CD4-positive, alpha-beta T cell (primary cell): ENCODE measurements at places on chromosomes 5 and 9. TPM values are rescaled to one million over a fixed set of nuclear protein-coding genes. Genes with fewer than 3 reads are reported as not detected.

Gene PCDH12
- total RNA-seq: not detected

Gene HRCT1
- total RNA-seq: not detected

Gene BSPRY
- total RNA-seq: not detected

Gene ADRA1B
- total RNA-seq: not detected
